Effector memory CD4-positive, alpha-beta T cell (primary cell): ENCODE measurements at places on chromosomes 7 and 10.

DNA sequence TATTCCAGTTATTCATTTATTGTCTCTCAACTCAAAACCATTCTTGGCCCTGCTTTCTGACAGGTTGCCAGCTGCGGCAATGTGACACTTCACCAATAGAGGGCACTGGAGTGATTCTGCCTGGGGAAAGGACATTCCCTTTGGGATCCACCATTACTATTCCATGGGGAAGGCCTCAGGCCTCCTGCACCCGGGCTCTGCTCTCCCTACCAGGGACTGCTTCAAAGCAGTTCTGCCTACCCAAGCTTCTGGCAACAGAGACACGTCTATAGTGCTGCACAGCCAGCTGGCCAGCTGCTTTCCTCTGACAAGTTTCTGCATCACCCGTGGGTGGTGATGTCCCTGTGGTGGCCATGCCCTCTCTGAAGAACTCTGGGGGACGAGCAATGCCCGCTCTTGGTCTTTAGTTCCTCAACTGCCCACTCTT lies 163.8 kb downstream of the ELMO1 start:
- DNase-seq = peak; percentile 19

DNA sequence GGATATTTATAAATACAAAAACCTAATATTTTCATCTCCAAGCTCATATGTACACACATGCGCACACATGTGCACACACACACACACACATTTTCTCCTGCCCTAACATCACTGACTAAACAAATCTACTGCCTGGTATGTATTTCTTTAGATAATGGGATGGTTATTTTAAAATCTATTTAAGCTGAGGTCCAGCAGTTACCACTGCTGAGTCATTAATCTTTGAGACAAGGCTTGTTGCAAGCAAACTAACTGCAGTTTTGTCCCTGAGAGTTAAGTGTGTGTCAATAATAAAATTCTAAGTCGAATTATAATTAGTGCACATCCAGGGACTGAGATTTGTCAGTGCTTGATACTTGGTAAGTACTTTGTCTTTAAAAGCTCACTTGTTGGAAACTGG lies 135.1 kb downstream of the VPS50 start:
- DNase-seq = no peak

DNA sequence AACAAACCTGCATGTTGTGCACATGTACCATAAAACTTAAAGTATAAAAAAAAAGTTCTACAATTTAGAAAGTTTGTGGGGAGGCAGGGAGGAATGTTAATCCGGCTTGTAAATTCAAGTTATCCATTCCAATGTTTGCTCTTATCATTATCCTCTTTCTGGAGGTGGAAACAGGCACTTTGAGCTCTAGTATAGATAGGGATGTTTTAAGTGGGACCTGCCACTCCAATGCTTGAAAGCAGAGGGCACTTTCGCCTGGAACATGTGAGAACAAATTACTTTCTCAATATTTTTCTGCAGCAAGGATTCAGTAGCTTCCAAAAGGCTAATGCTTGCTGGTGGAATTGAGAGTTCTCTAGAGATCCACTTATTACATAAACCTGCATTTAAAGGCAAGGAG lies 45.6 kb downstream of the FEZF1 start:
- no peak for DNase-seq

DNA sequence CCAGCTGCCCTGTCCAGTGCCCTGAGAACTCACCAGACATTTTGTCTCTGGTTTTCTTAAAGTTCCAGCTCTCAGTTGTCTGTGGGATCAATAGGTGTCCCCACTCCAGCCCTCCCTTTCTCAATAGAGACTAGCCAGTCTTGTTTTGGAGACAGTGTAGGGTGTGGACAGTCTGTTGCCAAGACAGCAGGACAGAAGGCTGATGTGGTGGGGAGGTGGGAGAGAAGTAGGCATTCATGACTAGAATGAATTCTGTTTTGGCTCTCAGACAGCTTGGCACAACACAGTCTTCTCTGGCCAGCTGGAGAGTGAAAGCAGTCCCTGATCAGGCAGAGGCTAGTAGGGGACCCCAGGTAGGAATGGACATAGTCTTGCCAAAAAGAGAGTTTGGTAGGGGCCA lies 467.0 kb upstream of the PODXL start:
- no peak for DNase-seq

DNA sequence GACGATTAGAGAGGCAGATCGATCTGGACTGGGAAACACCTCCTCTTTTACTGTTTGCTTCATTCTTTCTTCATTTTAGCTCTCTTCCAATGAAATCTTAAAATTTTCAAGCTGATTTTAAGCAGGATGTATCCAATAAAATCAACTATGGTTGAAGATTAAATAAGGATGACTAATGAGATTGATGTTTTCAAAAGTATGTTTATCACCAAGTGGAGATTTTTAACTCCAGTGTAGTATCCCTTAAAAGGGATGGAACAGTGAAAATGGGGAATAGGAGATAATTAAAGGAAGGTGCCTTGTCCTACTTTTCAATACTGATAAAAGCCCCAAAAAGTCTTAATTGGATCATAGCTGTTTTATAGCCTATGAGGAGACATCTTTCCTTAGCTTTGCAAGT lies 11.6 kb upstream of the LIPF start:
- DNase-seq = no peak
